GM12878 (cell line): ENCODE measurements at places on chromosomes 6 and 20. TPM values are rescaled to one million over a fixed set of nuclear protein-coding genes. Genes with fewer than 3 reads are reported as not detected.
A peak's percentile ranks its signal among the peaks of the same experiment; 100 is the strongest.

DNA sequence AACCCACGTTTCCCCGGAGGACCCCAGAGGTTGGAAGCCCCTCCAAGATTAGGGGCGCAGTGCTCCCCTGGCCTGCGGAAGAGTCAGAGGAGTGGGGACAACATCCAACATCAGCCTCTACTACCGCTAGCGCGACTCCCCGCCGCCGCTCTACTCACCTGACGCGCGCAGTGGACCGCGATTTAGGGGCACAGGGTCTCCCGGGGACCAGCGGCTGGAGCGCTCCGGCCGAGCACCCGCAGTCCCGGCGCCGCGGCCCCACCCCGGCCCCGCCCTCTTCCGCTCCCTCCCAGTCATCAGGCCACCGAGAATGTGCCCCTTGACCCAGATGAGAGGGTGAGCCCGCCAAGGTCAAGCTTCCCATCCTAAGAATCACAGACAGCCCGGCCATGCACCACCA, at the start of gene ZFP57:
Gene ZFP57, minus strand, starts transcription at position 249 of the 400 bp plus-strand sequence. CDS start 4,149 bp downstream, outside the sequence.
- no peak within 1 kb of the TSS; the same call in 1 of the 2 replicates for H3K4me3 ChIP-seq
- H3K36me3 ChIP-seq = no peaks in the 10 kb centered on the region
- DNase-seq = no peak
- H3K27me3 ChIP-seq = no peaks in the 10 kb centered on the region
- peaks cover 3% of the 10 kb centered on the region; the same call in 1 of the 2 replicates for H3K4me1 ChIP-seq

The ZFP57 gene
- total RNA-seq = not detected in 2 replicates

DNA sequence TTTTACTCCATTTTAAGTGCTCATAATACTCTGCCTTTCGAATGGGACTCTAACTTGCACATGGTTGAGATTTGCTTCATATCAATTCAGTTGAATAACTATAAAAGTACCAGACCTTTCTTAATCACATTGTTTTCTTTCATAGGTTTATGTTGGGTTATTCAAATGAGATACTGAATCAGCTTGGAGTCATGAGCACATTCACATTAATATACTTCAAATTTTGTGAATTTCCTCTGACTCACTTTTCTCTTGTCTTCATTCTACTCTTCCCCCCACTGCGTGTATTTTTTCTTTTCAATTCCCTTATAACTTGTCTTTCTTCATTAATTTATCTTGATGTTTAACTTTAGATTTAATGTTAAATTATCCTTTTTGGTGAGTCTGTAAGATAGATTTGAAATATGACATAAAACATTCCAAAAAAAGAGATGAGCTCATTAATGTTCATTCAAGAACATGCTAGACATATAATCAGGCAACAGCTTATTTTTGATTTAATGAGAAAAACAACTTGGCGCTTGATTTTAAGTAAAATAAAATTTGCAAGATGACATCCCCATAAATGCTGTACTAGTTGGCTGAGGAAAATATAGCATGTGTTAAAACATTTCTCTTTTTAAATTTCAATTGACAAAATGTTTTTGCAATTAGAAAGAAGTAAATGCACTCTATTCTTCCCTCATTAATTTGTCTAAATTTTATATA, 736.0 kb downstream of the CD109 start:
- no peak overlapping the region for H3K27ac ChIP-seq
- no peak overlapping the region for H3K4me3 ChIP-seq
- no peaks in the 10 kb centered on the region for H3K36me3 ChIP-seq
- DNase-seq = no peak

DNA sequence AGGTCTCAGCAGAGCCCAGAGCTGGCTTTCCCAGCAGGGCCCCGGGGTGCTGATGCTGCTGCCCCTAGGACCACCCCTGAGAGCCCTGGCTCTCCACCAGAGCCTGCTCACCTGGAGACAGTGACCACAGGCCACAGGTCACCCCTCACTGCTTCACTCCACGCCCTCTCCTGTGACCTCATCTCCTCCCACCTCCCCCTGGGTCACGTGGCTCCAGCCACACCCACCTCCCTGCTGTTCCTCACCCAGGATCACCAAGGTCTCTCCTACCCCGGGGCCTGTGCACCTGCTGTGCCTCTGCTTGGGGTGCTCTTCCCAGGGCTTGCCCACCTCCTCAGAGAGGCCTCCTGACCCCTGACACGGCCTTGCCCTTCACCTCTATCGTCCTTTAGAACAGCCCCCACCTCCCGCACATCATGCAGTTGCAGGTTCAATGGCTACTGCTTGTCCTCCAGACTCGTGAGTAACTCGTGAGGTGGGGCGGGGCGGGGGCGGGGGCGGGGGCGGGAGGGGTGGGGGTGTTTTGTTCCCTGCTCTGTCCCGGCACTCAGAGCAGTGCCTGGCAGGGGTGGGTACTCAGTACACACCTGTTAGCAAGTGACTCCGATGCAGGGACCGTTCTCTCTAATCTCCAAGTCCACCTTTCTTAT, 468.0 kb downstream of the PREX1 start:
- H3K36me3 ChIP-seq = no peaks in the 10 kb centered on the region; the same call in 1 of the 2 replicates
- H3K4me3 ChIP-seq = peak overlapping the region; percentile 75; the same call in 1 of the 2 replicates
- peaks cover 34% of the 10 kb centered on the region for H3K4me1 ChIP-seq
- H3K27me3 ChIP-seq = no peaks in the 10 kb centered on the region

- no peaks in the 10 kb centered on the region for H3K36me3 ChIP-seq
- DNase-seq = no peak
- no peaks in the 10 kb centered on the region for H3K4me1 ChIP-seq
- H3K27ac ChIP-seq = no peak overlapping the region
- no peak overlapping the region for H3K4me3 ChIP-seq
These were observed 48.7 kb upstream of the RSPO3 start for GRCh38 chr6:127069659-127070279.
